ENCODE measurements at places on chromosomes 1 and 21.

DNA sequence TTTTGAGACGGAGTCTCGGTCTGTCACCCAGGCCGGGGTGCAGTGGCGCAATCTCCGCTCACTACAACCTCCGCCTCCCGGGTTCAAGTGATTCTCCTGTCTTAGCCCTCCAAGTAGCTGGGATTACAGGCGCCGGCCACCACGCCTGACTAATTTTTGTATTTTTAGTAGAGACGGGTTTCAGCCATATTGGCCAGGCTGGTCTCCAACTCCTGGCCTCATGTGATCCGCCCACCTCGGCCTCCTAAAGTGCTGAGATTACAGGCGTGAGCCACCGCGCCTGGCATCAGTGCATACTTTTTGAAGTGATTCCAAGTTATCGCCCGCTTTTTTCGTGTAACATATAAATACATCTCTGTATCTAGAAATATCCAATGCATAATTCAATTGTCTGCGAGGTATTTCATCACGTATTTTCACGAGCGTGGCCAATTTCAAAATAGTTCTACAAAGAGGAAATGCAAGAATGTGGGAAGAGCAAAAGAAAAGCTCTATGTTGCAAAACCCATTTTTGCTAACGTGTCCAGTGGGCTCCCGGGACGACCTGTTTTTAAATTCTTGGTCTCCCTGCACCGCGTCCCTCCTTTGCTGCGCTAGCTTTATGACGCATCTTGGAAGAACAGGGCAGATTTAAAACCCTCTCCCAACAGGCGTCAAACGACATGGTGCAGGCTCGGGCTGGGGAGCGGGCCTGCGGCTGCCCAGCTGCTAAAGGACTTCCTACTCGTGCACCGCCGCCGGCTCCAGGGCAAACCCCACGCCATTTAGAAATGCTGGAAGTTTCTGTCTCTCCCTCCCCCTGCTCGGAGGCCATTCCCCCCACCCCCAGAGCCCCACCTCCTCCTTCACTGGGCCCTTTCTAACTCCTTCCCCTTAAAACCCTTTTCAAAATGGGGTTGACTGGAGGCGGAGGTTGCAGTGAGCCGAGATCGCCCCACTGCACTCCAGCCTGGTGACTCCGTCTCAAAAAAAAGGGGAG lies 923 bp upstream of the IFNGR2 start:
- no peak for DNase-seq

GRCh38 chr1:201185123-201185453 lies 5.5 kb upstream of the IGFN1 start:
- no peak for DNase-seq

- DNase-seq, result no peak
These were observed 96.4 kb upstream of the BACE2 start for GRCh38 chr21:41071258-41072171.

DNA sequence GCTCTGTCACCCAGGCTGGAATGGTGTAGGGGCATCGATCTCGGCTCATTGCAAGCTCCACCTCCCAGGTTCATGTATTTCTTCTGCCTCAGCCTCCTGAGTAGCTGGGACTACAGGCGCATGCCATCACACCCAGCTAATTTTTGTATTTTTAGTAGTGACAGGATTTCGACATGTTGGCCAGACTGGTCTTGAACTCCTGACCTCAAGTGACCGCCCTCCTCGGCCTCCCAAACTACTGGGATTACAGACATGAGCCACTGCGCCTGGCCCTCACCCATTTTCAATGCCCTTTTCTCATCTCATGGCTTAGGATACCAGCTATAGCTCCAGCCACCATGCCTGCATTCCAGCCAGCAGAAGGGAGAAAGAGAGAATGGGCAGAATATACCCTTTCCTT lies 12.9 kb upstream of the SOX13 start:
- no peak for DNase-seq

- no peak for DNase-seq
These were observed 481.1 kb upstream of the PTBP2 start for GRCh38 chr1:96240438-96240837.

- no peak for DNase-seq
These were observed 43.0 kb upstream of the RAP1A start for GRCh38 chr1:111576547-111576946.

- DNase-seq, result no peak
These were observed 91.9 kb downstream of the KCNT2 start for GRCh38 chr1:196516373-196516772.

GRCh38 chr1:19273106-19273843 lies 15.3 kb downstream of the AKR7A3 start:
- no peak for DNase-seq

DNA sequence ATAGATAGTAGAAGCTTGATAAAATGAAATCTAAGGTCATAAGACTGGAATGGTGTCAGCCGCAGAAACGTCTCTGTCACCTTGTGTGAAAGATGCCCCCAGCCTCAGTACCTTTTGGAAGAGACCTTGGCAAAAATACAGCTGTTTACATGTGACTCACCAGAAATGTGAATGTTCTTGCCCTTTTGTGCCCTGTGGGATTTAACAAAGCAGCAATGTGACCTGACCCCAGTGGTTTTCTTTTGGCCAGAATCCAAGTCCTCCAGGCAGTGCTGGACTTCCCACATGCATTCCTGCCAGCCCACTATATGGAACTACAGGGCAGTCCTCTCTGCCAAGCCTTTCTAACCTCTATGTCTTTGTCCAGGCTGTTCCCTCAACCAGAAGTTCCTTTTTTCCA lies 27.2 kb upstream of the LRRC8C start:
- DNase-seq, result no peak

DNA sequence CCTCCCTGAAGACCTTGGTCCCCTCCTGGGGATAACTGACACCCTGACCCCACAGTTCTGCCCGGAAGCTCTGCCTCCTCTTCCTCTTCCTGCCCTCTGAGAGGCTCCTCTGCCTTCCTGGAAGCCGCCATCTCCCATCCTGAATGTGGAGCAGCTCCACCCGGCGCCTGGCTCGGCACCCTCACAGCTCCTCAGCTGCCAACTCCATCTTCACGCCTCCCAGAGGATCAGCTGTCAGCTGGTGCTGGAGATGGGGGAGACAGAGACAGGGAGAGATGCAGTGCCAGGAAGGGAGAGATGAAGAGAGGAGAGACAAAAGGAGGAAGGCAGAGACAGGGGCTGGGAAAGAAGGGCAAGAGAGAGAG lies 210.4 kb upstream of the CSF3R start:
- DNase-seq, result no peak

DNA sequence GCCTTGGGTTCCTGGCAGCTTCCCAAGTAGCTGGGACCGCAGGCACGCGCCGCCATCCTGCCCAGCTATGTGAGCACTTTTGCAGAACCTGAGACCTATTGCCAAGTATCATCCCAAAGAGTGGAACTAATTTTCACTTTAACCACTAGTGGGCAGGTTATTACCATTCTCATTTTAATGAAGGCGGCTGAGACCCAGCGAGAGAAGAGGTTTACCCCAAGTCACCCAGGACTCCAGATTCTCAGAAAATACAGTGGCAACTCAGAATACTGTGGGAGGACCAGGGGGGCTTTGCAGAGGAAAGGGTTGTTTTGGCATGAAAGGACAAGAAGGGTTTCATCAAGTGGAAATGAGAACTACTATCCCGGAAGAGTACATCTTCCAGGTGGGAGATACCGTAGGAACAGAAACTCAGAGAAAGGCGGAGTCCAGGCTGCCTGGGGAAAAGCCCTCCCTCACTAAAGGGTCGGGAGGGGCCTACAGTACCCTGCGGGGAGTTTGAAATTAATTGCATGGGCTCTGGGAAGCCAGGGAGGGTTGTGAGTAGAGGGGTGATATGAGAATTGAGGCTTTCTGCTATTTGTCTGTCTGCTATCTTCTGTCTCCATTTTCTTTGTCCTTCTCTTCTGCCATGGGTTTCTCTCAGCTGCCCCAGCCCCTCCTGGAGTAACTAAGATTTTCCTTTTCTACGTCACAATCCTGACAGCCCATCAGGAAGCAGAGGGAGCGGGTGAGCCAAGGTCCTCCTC lies 7.2 kb upstream of the SEMA4A start:
- peak; percentile 65 for DNase-seq

DNA sequence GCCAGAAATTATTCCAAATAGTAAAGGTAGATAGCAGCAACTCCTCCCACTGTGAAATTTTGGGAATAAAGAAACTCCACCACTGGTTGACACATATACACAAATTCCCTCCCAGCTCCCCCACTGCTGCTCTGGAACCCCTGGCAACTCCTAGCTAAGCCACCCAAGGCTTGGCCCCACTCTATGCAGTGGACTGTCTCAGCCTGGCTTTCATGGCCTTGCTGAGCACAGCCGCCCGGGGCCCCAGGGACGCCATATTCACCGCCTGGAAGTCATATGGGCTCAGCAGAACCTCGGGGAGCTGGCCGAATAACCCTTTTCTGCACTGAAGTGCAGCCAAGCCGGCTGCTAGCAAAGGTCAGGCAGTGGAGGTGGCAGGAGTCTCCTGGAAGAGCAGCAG lies 15.4 kb upstream of the RBM34 start:
- DNase-seq, result no peak

DNA sequence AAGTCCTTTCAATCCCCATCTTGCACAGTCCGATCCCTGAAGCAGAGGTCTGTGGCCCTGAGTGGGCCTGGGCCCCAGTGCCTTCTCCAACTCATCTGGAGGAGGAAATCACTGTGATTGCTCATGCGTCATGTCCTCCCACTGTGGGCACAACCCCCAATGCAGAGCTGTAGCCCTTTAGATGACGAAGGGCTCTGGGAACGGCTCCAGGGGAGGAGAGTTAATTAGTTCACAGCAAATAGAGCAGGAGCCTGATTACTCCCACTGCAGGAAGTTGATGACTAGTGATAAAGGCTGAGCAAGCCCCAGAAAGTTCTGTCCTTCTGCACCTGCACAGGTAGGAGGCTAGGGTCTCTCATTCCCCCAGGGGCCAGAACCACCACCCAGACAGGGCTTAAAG lies 111.5 kb downstream of the CCDC185 start:
- DNase-seq, result peak; percentile 73

- DNase-seq, result no peak
These were observed 30.3 kb upstream of the PEX10 start for GRCh38 chr1:2442661-2443060.
